ENCODE measurements at places on chromosomes 2 and 18. TPM values are rescaled to one million over a fixed set of nuclear protein-coding genes. Genes with fewer than 3 reads are reported as not detected.

DNA sequence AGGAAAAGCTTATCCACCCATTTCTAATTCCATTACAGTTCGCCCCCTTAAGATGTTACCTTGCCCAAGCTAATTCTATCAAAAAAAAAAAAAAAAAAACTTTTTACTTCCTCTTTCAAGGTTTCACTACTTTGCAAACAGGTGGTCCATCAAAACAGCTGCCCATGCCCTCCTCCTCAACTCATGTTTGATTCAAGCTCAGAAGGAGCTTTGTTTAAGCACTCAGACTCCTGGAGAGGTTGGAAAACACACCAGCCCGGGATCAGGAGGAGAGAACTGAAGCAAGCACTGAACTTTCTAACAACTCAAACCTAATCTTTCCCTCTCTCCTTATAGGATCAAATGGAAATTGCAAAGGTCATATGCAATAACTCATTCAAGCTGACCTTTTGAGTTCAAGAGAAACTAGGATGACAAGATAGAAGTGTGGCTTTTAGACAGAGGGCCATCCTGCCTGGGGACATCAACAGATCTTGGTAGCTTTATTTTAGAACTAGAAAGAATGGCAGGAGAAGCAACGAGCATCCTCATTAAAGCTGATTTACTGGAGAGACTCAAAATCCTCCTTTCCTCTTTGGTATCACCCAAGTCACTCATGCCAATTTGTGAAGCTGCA lies 28.3 kb upstream of the FZD7 start:
- no peak for DNase-seq
- H3K27me3 ChIP-seq = peaks cover 2% of the 10 kb centered on the region
- H3K4me3 ChIP-seq = no peak overlapping the region
- H3K36me3 ChIP-seq = no peaks in the 10 kb centered on the region
- H3K4me1 ChIP-seq = no peaks in the 10 kb centered on the region

DNA sequence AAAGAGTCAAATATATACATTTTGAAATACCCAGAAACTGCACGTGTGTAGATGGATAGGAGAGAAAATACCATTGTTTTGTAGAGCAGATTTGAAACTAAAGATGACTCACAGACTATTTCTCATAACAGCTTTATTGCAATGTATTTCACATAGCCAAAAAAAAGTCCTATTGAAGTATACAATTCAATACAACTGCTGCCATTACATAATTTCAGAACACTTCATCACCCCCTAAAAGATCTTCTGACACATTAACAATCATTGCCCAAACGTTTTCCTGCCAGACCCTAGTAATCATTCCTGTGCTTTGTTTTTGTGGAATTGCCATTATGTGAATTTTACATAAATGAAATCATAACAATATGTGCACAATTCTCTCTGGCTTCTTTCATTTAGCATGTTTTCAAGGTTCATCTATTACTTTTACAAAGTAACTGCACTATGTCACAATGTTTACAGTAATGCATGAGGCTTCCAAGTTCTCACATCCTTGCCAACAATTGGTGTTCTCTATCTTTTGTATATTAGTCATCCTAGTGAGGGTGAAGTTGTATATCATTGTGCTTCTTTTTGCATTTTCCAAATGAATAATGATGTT lies 378.6 kb upstream of the CWC22 start:
- no peaks in the 10 kb centered on the region for H3K27me3 ChIP-seq
- no peak overlapping the region for H3K27ac ChIP-seq
- no peaks in the 10 kb centered on the region for H3K4me1 ChIP-seq
- H3K4me3 ChIP-seq = no peak overlapping the region

DNA sequence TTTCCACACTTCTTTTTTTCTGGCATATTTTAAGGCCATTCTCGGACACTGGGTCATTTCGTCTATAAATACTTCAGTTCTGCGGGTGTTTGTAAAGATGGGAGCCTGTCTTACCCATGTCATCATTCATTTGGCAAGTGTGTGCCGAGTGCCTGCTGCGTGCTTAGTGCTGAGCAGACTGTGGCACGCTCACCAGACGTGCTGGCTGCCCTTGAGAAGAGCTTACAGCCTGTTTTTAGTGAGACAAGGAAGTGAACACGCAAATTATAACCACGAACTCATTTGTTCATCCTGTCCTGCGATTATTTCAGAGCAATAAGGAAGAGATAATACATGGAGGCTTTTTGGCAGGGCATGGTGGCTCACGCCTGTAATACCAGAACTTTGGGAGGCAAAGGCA lies 10.4 kb upstream of the STON1 start:
- H3K27me3 ChIP-seq = no peaks in the 10 kb centered on the region
- DNase-seq = no peak
- H3K36me3 ChIP-seq = peaks cover 34% of the 10 kb centered on the region
- H3K27ac ChIP-seq = no peak overlapping the region
- no peak overlapping the region for H3K4me3 ChIP-seq
- no peaks in the 10 kb centered on the region for H3K4me1 ChIP-seq

DNA sequence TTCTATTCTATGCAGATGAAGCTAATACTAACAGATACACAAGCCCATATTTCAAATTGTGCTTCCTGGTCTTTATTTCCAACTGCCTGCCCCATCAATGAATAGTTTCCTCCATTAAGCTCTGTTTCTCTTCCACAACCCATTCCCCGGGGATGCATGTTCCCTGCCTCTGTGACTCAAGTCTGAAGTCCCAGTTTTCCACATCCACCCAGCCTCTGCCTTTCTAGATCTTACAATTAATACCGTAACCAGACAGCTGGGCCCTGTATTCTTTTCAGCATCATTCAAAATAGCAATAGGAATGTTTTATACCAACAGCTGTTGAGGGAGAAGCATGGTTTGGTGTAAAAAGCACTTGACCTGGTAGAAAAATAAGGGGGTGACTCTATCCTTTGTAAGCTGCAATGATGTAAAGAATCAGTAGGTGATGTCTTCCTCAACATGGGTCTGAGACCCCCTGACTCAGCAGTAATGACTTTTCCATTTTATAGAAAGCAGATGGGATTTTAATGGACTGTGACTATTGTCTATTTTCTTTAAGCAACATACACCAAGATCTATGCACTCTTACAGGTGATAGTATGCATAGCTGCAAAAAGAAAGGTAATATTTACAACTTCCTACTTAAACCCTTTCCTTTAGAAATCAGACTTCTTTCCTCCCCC lies 46.1 kb upstream of the DAPL1 start:
- no peaks in the 10 kb centered on the region for H3K36me3 ChIP-seq
- H3K27me3 ChIP-seq = peaks cover 28% of the 10 kb centered on the region
- no peak for DNase-seq
- no peak overlapping the region for H3K27ac ChIP-seq

- H3K4me3 ChIP-seq = no peak overlapping the region
- no peaks in the 10 kb centered on the region for H3K4me1 ChIP-seq
- no peaks in the 10 kb centered on the region for H3K36me3 ChIP-seq
- DNase-seq = no peak
- H3K27ac ChIP-seq = peak overlapping the region; percentile 20
- peaks cover 2% of the 10 kb centered on the region for H3K27me3 ChIP-seq
Observed at GRCh38 chr2:152348388-152348787, 13.4 kb downstream of the FMNL2 start.

GRCh38 chr2:180848393-180848792 lies 132.0 kb upstream of the UBE2E3 start:
- no peak for DNase-seq
- H3K4me1 ChIP-seq = no peaks in the 10 kb centered on the region
- no peak overlapping the region for H3K4me3 ChIP-seq
- no peak overlapping the region for H3K27ac ChIP-seq
- no peaks in the 10 kb centered on the region for H3K36me3 ChIP-seq
- H3K27me3 ChIP-seq = no peaks in the 10 kb centered on the region

DNA sequence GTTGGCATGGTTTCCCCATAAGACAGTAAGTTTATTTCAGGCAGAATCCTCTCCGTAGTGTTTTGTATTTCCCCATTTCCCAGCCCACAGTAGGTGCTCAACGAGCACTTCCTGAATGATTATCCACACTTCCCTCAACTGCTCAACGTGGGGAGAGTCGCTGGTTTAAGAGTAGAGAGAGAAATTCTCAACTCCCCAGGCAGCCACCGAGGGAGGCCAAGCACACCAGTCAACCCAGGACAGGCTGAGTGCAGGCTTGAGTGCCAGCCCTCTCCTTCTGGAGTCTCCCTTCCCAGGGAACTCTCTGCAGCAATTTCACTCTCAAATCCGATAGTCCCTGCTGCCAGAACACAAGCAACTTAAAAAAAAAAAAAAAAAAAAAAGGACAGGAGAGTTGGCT lies 92.0 kb upstream of the LMAN1 start:
- H3K4me3 ChIP-seq = no peak overlapping the region
- peaks cover 6% of the 10 kb centered on the region for H3K27me3 ChIP-seq
- no peaks in the 10 kb centered on the region for H3K36me3 ChIP-seq
- DNase-seq = no peak

- peaks cover 19% of the 10 kb centered on the region for H3K27me3 ChIP-seq
- no peaks in the 10 kb centered on the region for H3K36me3 ChIP-seq
- no peak overlapping the region for H3K4me3 ChIP-seq
- no peaks in the 10 kb centered on the region for H3K4me1 ChIP-seq
- DNase-seq = no peak
Observed at GRCh38 chr2:15861898-15862297, 78.5 kb upstream of the MYCN start.

DNA sequence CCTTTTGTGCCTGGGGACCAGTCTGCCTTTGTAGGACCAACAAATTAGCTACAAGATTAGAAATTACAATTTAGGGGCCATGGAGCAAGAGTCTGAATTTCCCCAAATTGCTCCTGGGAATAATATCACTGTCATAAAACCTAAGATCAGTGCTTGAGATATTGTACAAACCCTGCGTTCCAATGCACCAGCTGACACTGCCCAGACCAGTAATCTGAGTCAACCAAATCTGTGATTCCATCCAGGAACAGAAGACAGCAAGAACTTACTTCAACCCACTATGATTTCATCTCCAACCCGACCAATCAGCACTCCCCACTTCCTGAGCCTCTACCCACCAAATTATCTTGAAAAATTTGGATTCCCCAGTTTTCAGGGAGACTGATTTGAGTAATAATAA lies 1305.0 kb upstream of the NRXN1 start:
- no peaks in the 10 kb centered on the region for H3K4me1 ChIP-seq
- H3K27me3 ChIP-seq = no peaks in the 10 kb centered on the region
- DNase-seq = no peak
- H3K27ac ChIP-seq = no peak overlapping the region
- no peak overlapping the region for H3K4me3 ChIP-seq

DNA sequence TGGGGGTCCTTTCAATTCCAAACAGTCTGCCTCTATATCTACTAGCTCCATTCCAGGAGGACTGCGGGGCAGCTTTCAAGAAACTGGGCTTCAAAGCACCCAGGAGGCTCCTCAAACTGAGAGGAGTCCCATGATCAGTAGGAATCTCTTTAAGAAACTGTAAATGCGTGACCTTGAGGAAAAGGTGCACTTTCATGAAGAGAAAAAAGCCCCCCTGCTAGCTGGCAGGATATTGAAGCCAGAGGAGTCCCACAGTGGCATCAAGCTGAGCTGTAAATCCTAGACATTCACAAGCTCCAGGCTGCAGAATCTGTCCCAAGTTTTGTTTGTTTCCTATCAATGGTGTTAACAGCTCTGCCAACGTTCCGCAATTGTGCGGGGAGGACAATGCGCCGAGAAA lies 790.1 kb downstream of the SLC4A3 start:
- H3K27me3 ChIP-seq = no peaks in the 10 kb centered on the region
- H3K27ac ChIP-seq = no peak overlapping the region
- H3K4me1 ChIP-seq = no peaks in the 10 kb centered on the region
- DNase-seq = no peak
- H3K36me3 ChIP-seq = no peaks in the 10 kb centered on the region
- H3K4me3 ChIP-seq = no peak overlapping the region

- H3K27ac ChIP-seq = no peak overlapping the region
- H3K4me3 ChIP-seq = no peak overlapping the region
- no peaks in the 10 kb centered on the region for H3K36me3 ChIP-seq
Observed at GRCh38 chr18:25686960-25687500, 335.1 kb upstream of the ZNF521 start.

- no peaks in the 10 kb centered on the region for H3K27me3 ChIP-seq
- H3K36me3 ChIP-seq = peaks cover 1% of the 10 kb centered on the region
- H3K4me1 ChIP-seq = no peaks in the 10 kb centered on the region
- H3K27ac ChIP-seq = no peak overlapping the region
- no peak for DNase-seq
- no peak overlapping the region for H3K4me3 ChIP-seq
Observed at GRCh38 chr18:48555465-48555995, 16.7 kb downstream of the CTIF start.

GRCh38 chr18:67318651-67319050 lies 197.9 kb downstream of the DSEL start:
- H3K4me3 ChIP-seq = no peak overlapping the region
- no peak for DNase-seq
- no peak overlapping the region for H3K27ac ChIP-seq
- H3K36me3 ChIP-seq = no peaks in the 10 kb centered on the region
- H3K4me1 ChIP-seq = no peaks in the 10 kb centered on the region

DNA sequence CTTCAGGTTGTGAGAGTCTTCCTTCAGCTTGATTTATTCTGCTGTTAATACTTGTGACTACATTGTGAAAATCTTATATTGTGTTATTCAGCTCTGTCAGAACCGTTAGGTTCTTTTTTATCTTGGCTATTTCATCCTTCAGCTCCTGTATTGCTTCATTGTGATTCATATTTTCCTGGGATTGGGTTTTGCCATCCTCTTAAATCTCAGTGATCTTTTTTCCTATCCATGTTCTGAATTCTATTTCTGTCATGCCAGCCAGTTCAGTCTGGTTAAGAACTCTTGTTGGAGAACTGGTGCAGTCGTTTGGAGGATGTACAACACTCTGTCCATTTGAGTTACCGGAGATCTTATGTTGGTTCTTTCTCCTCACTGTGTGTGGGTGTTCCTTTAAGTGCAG lies 19.1 kb downstream of the MSTN start:
- H3K4me3 ChIP-seq = no peak overlapping the region
- peaks cover 13% of the 10 kb centered on the region for H3K27me3 ChIP-seq
- no peak overlapping the region for H3K27ac ChIP-seq
- no peaks in the 10 kb centered on the region for H3K36me3 ChIP-seq

- H3K27ac ChIP-seq = no peak overlapping the region
- H3K4me3 ChIP-seq = no peak overlapping the region
- no peaks in the 10 kb centered on the region for H3K27me3 ChIP-seq
- H3K4me1 ChIP-seq = peaks cover 32% of the 10 kb centered on the region
- peaks cover 9% of the 10 kb centered on the region for H3K36me3 ChIP-seq
Observed at GRCh38 chr2:226795281-226796011, 4.2 kb downstream of the IRS1 start.

NPAS2 gene
- total RNA-seq = 12.0 TPM

ALPP gene
- total RNA-seq = not detected

SPOPL gene
- total RNA-seq = 9.4 TPM

ERFE gene
- 0.07 TPM for total RNA-seq

CD226 gene
- 53.3 TPM for total RNA-seq

GATA6 gene
- not detected for total RNA-seq

Measured in activated CD4-positive, alpha-beta T cell treated with anti-CD3 and anti-CD28 coated beads for 36 hours (primary cell).